ENCODE measurements at places on chromosomes 1 and 21.

- peak; percentile 51 for DNase-seq
Observed at GRCh38 chr21:46188226-46189212, 4.3 kb upstream of the SPATC1L start.

DNA sequence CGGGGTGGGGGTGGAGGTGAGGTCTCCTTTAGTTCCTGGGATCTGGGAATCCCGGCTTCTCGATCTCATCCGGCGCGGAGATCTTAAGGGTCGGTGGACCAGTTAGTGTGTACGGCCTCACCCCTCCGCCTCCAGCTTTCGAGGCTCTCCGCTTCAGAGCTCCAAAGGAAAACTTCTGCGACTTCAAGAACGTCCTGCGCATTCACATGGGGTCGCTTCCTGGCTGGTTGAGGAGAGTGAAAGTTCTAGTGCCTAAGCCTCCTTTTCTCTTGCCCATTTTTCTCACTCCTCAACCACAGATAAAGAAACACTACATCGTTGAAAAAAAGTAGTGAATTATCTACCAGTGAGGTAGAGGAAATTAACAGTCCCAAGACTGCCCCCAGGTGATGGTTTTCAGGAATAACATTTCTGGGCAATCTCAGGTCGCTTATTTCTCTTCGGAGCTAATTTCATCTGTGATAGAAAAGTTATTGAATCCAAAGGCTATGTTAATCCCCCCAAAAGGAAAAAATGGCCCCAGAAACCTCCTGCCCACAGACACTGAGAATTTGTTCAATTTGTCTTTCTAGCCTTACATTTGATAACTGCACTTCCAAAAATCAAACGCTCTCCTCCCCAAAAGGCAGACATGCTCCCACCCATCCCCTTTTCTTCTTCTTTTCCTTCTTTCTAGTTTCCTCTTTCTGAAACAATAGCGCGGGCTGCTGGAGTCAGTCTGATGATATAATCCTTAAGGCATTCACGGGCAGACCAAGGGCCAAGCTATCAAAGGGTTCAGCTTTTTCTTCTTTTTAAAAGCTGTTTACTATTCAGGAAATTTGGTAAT lies 20.6 kb upstream of the TBX15 start:
- peak; percentile 71 for DNase-seq

GRCh38 chr1:165053351-165053750 lies 303.2 kb downstream of the LMX1A start:
- DNase-seq: no peak

DNA sequence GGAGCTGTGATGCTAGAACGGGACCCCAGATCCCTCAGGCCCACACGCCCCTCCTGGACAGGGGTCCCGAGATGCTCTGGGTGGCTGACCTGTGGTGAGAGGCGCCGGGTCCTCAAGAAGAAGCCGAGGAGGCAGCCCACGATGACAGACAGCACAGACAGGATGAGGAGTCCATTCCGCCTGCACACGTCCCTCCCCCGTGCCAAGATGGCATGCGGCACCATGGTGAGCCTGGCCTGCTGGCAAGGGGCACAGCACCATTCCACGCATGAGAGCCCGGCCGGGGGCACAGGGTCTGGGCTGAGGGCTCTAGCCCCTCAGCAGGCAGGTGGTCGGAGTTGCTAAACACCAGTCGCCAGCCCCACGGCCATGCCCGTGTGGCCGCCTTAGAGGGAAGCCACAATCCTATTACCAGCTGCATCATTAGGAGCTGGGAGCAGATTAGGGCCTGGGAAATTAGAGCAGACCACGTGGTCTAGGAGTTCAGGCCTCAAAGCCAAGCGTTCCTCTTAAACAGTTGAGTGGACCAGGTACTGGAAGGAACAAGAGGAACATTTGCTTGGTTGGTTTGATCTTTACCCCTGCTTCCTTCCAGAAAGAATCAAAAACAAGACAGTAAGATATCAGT lies at the start of gene SLC1A7:
Gene SLC1A7, minus strand, starts transcription at position 413 of the 628 bp plus-strand sequence. Its CDS starts 189 bp downstream, at position 224.
- DNase-seq: no peak

DNA sequence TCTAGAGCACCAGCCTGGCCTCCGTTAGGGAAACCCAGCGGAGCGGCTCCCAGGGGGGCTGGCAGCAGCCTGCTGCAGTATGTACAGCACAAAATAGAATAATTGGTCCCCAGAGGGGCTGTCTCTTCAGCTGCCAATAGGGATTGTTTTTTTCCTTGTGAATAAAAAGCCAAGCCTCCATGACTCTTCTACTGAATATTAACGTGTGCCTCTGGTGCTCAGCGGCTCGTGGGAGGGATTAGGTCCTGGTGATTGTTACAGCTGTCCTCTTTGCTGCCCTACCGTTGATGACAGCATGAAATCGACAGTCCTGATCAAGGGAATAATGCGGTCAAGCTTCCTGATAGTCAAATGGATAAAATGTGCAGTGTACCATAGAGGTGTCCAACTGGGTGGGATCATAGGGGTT lies 190.7 kb upstream of the RUNX1 start:
- peak; percentile 46 for DNase-seq

GRCh38 chr1:185295091-185295490 lies 22.0 kb downstream of the IVNS1ABP start:
- no peak for DNase-seq

GRCh38 chr1:82226186-82226505 lies 425.4 kb downstream of the ADGRL2 start:
- DNase-seq: no peak

- DNase-seq: no peak
Observed at GRCh38 chr21:38476385-38476784, 21.9 kb downstream of the ERG start.

DNA sequence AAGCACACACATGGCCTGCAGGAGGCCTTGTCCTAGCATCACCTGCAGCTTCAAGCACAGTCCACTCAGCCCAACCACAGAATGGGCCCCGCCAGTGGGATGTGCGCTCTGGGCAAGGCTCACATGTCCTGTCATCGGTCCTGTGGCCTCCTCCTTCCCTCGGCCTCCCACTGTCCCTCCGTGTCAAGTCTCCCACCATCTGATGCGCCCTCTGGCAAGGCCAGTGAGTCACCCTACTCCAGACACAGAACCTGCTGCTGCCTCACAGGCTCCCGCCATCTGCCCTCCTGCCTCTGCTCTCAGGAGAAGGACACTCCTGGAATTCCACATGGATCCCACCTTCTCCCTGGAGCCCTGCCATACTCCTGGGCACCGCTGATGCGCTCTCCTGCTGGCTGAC lies 14.2 kb downstream of the KCNAB2 start:
- DNase-seq: no peak

DNA sequence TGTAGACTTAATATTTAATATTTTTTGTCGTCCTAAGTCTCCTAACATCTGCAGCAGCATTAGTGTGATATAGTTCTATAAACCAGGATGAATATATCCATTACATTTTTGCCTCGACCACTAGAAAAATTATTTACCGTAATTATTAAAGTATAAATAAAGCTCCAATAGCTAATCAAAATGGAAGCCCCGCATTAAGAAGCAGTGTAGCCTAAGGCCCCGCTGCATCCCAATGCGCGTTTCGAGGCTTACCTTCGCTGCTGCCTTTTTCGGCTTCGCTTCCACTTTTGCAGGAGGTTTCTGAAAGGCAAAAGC lies 891 bp downstream of the HMGN1 start:
- DNase-seq: no peak

DNA sequence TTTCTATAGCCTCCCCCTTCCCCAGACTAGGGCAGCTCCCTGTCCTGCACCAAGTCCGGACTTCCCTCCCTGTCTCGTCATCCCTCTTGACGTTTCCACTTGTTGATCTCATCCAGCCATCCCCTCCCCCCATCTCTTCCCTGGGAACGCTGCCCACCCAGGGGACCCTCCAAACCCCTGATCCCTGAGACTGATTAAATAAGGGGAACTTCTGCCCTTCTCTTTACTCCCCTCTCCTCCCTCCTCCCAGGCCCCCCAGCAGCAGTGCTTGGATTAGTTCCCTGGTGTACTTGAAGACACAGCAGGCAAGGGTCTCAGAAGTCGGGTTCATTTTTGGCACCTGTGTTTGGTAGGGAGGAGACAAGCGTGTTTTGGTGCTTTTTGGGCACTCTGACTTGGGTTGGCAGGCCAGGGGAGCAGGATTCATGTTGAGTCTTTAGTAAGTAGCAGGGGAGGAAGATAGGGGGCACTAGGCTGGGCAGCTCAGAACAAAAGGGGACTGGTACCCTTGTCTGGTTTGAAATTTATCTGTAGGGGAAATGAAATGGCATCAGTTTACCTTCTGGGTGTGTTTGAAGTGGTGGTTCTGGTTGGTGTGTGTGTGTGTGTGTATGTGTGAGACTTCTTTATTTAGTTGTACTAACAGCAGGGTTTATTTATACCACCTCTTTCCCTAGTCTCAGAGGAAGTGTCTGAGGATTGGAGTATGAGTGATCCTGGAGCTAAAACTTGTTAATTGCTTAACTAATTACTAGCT lies 11.1 kb downstream of the VANGL2 start:
- DNase-seq: no peak

DNA sequence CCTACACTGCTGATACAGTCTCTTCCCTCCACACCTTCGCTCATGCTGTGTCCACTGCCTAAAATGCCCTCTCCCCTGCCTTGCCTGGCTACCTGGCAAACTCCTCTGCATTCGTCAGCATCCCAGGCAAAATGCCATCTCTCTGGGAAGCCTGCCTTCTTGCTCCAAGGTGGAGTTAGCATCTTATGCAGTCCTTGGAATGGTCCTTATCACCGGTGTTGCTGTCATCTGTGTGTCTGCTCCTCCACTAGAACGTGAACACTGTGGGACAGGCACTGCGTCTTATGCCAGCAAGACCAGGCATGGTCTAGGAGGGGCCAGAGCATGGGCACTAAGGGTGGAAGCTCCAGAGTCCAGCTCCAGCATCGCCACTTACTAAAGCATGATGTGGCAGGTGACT lies 211.8 kb downstream of the MATN1 start:
- no peak for DNase-seq

- no peak for DNase-seq
Observed at GRCh38 chr1:83130886-83131691, 867.8 kb downstream of the TTLL7 start.

GRCh38 chr1:206702803-206703202 lies 18.1 kb downstream of the MAPKAPK2 start:
- DNase-seq: no peak

DNA sequence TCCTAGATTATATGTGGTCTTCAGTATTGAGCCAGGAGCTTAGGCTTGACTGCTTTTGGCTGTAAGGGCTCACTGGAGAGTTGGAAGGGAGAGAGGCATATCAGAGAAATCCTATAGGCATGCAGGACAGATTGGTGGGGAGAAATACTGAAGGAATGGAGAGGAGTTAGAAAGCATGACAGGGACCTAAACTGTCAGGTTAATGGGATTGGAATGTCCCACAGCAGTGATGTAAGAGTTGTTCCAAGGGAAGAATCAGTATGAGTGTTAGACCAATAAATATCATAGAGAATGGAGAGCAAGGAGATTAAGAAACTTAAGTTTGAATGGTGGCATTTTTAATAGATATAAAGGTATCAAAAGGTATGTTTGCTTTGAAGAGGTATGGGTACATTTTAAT lies 39.7 kb downstream of the SLC35A3 start:
- DNase-seq: no peak

Measured in activated CD4-positive, alpha-beta T cell treated with anti-CD3 and anti-CD28 coated beads, Interleukin-2, amount 10 ng/mL, durations not matched to agents 24 days and 14 days (primary cell).